ENCODE measurements at places on chromosomes 6 and 20. TPM values are rescaled to one million over a fixed set of nuclear protein-coding genes. Genes with fewer than 3 reads are reported as not detected.

PTCRA gene
- not detected for polyA plus RNA-seq

ZSCAN26 gene
- polyA plus RNA-seq: 6.8 TPM

NDRG3 gene
- 7.9 TPM for polyA plus RNA-seq

- no peaks in the 10 kb centered on the region for H3K36me3 ChIP-seq
- no peak overlapping the region for H3K27ac ChIP-seq
- no peak overlapping the region for H3K4me3 ChIP-seq
- no peak for DNase-seq
- no peaks in the 10 kb centered on the region for H3K27me3 ChIP-seq
Observed at GRCh38 chr6:112030961-112031660, 22.8 kb upstream of the CCN6 start.

- DNase-seq: no peak
- no peak overlapping the region for H3K27ac ChIP-seq
- no peaks in the 10 kb centered on the region for H3K27me3 ChIP-seq
Observed at GRCh38 chr20:12371990-12372389, 454.3 kb downstream of the BTBD3 start.

GRCh38 chr6:129890701-129891100 lies 29.6 kb upstream of the TMEM244 start:
- no peak for DNase-seq
- no peaks in the 10 kb centered on the region for H3K27me3 ChIP-seq
- H3K4me1 ChIP-seq: no peaks in the 10 kb centered on the region

DNA sequence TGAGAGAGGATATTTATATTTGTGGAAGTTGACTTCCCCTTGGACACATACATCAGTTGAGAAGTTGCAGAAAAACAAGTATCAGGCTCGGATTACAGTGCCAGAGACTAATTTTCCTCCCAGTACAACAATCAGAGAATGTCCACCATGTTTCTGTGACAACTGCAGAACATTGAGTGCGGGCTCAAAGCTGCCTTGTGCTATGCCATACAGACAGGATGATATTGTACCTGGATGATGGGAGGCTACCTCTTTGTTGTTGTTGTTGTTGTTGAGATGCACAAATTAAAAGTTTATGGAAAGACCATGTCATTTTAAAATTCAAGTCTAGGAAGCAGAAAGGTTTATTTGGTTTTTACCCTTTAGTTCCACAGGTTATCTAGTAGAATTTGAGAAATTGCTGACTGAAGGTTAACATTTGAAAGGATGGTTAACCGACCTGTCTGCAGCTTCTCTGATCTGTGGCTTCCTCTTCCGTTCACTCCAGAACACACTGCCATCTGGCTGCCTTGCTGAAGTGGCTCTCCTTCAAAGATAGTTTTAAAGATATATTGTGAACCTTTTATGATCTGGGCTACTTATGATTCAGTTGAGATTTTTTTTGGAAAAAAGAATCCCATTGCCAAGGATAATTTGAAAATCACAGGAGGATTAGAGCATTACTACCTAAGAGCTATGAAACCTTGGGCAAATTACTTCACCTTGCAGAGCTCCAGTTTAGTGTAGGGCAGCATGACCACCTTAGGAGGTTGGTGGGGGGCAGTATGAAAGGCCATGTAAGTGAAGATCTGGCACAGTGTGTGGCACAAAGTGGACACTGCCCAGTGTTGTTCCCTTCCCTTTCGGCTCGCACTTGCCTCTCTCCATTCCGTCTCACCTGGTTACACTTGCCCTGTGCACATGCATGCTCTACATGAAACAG lies 15.9 kb downstream of the TMEM200A start:
- no peaks in the 10 kb centered on the region for H3K36me3 ChIP-seq
- H3K27me3 ChIP-seq: no peaks in the 10 kb centered on the region
- no peak overlapping the region for H3K4me3 ChIP-seq
- DNase-seq: no peak

- H3K27me3 ChIP-seq: no peaks in the 10 kb centered on the region
- no peaks in the 10 kb centered on the region for H3K4me1 ChIP-seq
- no peak for DNase-seq
- no peak overlapping the region for H3K4me3 ChIP-seq
- no peak overlapping the region for H3K27ac ChIP-seq
Observed at GRCh38 chr6:33961691-33962090, 157.9 kb upstream of the MLN start.

GRCh38 chr6:56758553-56758952 lies 115.9 kb upstream of the DST start:
- no peaks in the 10 kb centered on the region for H3K27me3 ChIP-seq
- no peaks in the 10 kb centered on the region for H3K36me3 ChIP-seq
- H3K27ac ChIP-seq: no peak overlapping the region
- H3K4me3 ChIP-seq: no peak overlapping the region
- H3K4me1 ChIP-seq: no peaks in the 10 kb centered on the region
- DNase-seq: no peak

GRCh38 chr6:110629153-110629552 lies 152.7 kb upstream of the SLC22A16 start:
- no peak for DNase-seq
- H3K4me1 ChIP-seq: peaks cover 11% of the 10 kb centered on the region
- no peak overlapping the region for H3K4me3 ChIP-seq
- no peaks in the 10 kb centered on the region for H3K36me3 ChIP-seq

DNA sequence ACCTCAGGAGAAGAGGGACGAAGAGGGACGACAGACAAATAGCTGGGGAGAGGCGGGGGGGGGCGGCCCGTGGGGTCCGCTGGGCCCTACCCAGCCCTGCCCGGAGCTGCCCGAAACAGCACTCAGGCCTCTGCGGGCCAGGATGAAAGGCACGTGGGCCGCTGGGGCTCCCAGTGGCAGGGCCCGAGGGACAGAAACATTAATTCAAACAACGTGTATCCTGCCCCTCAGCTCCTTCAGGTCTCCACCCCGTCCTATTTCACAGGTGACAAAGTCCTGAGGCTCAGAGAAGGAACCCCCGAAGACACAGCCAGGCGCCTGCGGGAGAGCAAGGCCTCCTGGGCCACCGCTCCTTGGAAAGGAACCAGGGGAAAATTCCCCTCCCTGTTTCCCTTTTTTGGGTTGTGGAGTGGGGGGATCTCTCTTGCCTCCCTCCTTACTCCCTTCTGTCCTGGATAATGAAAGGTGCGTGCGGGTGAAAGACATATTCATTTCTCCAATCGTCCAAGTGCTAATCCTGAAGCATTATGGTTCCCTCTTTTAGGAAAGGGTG lies 93.3 kb downstream of the RNASET2 start:
- no peaks in the 10 kb centered on the region for H3K4me1 ChIP-seq
- DNase-seq: no peak
- peak overlapping the region; percentile 53 for H3K4me3 ChIP-seq
- no peaks in the 10 kb centered on the region for H3K36me3 ChIP-seq
- H3K27me3 ChIP-seq: no peaks in the 10 kb centered on the region
- H3K27ac ChIP-seq: no peak overlapping the region

DNA sequence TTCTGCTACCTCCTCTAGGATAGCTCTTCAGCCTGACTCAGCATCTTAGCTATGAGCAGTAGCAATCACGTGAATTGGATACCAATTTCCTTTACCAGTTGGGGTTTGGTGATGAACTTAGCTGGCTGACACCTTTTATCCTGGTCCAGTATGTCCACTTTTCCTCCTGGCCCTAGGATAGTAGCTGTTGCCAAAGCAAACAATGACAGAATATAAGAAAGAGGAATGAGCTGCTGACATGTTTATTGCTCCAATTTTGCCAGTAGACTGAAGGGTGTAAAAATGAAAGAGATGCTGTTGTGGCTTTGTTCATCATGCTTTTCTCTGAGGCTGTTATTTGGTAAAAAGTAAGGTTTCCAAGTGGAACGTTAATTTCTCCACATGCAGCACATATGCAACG lies 168.3 kb upstream of the JAG1 start:
- no peaks in the 10 kb centered on the region for H3K27me3 ChIP-seq
- no peak overlapping the region for H3K4me3 ChIP-seq
- no peak for DNase-seq
- H3K36me3 ChIP-seq: no peaks in the 10 kb centered on the region

- DNase-seq: no peak
- no peaks in the 10 kb centered on the region for H3K4me1 ChIP-seq
- no peaks in the 10 kb centered on the region for H3K36me3 ChIP-seq
- H3K27ac ChIP-seq: no peak overlapping the region
- H3K27me3 ChIP-seq: no peaks in the 10 kb centered on the region
- H3K4me3 ChIP-seq: no peak overlapping the region
Observed at GRCh38 chr6:152423216-152424103, 213.7 kb downstream of the SYNE1 start.

PDE10A gene
- polyA plus RNA-seq: 2.6 TPM

UBD gene
- polyA plus RNA-seq: 32.2 TPM

DNA sequence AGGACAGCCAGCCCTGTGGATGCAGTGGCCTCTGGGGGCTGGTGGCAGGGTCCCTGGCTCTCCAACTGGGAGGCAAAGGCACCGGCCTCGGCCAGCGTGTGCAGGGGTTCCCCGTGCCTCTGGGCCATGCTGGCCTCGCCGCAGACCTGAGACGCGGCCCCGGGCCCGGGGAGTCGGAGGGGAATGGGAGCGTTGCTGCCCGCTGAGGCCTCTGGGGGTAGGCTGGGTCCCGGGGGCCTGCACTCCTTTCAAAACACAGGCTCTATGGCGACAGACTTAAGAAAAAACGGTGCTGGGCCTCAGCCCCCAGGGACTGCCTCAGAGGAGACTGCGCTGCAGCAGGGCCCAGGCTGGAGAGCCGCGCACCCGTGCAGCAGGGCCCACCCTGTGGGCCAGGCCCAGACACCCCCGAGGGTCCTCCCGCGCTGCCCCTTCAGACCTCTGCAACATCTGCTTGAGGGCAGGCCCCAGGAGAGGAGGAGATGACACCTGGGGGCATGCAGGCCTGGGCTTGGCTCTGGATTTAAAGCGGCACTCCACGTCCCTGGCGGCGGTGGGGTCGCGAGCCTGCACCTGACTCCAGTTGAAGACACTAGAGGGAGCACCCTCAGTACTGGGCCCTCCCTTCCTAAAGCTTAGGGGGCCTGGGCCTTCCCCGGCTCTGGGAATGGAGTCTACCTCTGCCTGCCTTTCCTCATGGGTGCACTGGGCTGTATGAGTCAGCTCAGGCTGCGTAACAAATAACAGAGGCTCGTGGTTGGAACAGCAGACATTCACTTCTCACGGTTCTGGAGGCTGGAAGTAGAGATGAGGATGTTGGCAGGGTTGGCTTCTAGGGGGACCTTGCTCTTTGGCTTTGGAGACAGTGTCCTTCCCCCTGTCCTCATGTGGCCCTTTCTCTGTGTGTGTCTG lies 117.4 kb upstream of the RPS6KA2 start:
- no peak for DNase-seq
- no peak overlapping the region for H3K27ac ChIP-seq
- H3K4me3 ChIP-seq: no peak overlapping the region

All from pancreas (tissue), 10 donors.